ENCODE measurements at places on chromosomes 7 and 10.

DNA sequence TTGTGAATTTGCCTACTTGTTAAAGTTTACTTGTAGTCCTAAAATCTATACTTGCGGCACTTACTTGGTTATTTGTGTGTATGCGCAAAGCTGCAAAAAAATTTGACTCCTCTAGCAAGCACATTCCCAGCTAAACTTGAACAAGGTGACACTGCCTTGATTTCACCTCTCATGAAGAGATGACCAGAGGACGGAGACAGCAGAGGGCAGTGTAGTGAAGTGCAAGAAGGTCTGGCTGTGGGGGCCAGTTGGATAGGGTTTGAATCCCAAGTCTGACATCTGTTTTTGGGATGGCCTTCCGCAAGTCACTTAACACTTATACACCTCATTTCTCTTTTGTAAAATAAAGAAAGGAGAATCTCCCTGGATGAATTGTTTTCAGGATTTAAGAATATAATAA is 15.7 kb downstream of the SLK start:
- no peak for DNase-seq

DNA sequence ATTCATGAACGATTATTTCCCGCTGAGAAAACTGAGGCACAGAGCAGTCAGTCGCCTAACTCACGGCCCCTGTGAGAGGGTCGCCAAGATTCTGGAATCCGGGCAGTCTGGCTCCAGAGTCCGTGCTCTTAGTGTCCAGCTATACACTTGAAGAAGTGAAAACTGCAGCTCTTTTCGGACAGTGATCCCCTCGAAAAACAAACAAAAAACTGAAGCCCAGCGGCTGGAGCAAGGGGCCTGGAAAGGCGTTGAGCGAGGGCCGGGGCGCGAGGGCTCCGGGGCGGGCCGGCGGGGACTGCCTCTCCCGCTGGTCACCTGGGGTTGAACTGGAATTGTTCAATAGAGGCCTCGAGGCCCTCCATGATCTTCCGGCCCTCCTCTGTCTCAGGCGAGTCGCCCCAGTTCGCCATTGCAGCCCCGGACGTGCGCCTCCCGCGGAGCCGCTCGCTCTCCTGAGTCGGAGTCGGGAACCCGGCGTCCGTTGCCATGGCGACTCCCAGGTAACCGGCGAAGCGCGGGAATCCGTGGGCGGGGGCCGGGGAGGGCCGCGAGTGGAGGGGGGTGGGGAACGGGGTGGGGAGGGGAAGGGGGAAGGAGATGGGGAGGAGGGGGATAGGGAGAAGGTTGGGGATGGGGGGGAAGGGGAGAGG is 881 bp downstream of the C10orf67 start:
- no peak for DNase-seq

GRCh38 chr7:3464900-3465622 is 164.0 kb downstream of the SDK1 start:
- DNase-seq, result no peak

DNA sequence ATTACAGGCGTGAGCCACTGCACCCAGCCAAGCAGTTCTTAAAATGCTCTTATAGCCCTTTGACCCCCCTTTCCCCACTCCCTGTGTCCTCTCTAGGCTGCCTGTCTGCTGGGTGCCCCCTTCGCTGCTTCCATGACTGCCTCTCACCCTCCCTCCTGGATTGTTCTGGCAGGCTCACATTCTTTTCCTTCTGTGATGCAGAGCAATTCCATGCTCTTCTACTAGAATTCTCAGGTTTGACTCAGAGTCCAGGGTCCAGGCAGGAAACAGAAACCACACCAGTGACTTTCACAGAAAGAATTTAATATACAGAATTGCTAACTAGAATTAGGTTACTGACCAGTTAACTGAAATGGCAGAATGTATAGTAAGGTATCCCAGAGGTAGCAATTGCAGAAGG is 244.8 kb downstream of the BAMBI start:
- DNase-seq, result peak; percentile 31

All from HT1080 (cell line).